ENCODE measurements at places on chromosomes 3 and 15. TPM values are rescaled to one million over a fixed set of nuclear protein-coding genes. Genes with fewer than 3 reads are reported as not detected.
A peak's percentile ranks its signal among the peaks of the same experiment; 100 is the strongest.

GRCh38 chr3:116018646-116019045 is 395.3 kb downstream of the GAP43 start:
- DNase-seq = peak; percentile 79

DNA sequence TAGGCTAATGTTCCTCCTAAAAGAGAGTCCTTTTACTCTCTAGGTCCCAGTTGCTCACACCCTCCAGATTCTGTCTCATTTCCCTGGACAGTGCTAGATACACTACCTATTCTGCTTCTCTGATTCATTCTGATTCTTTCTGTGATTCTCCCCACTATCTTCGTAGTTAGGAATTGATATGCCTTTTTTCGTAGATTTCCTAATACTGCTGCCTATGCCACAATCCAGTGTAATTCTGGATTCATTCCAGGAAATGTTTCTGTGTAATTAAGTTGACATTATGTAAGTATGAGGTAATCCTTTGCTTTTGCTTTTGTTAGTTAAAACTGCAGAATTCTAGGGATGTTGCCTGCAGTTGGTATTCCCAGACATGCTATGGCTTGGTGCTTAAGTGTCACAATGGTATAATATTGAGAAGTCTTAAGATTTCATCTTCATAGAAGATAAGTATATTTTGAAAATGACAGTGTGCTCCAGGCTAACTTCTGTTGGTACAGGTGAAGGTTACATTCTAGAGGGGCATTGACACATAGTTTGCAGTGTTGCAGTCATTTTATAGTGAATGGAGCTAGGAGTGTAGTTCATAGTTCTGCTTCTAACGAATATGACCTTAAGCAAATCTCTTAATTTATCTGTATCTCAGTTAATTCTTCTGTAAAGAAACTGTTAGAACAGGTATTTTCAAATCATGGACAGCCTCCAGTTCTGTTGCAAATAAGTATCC is 54.3 kb downstream of the RIOX2 start:
- DNase-seq = peak; percentile 75

The DNAH12 gene
- total RNA-seq = under 0.01 TPM

- no peak for DNase-seq
Measured at GRCh38 chr3:189455641-189456417, 175.4 kb upstream of the TP63 start.

The SERPINI1 gene
- total RNA-seq = 3.0 TPM

DNA sequence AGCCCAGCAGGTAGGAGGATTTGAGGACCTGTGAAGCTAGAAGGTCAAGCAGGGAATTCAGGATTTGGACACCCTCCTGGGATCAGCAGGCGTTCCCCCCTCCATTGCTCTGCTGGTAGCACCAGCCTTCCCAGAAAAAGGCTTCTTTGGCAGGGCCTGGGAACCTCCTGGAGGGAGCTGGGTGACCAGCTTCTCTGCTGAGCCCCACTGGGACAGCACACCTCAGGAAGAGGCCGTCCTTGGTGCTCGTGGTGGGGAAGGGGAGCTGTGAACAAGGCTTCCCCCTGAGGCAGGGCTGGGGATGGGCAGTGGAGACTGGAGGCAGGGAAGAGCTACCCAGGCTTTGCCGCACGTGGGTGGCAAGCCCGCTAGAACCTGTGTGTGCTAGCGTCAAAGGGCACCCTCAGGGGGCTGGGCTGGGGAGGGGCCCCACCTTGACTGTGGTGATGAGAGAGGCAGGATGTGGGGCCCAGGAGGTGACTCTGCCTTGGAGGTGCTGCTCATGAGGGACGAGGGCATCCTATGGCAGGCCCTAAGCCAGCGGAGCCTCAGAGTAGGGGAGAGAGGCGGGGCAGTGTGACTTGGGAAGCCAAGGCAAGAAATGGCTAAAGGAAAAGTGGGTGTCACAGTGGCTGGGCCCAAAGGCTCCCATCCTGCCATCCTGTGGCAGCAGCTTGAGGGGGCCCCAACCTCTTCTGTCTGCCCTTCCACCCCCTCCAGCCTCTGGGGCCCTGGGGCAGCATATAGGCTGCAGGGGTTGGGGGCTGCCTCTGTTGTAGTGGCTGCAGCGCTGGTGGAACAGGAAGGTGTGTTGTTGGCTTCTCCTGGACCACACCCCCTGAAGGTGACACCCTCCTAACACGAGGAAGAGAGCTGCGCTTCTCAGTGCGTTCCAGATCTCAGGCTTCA is 20.7 kb downstream of the KLF13 start:
- DNase-seq = no peak

- no peak for DNase-seq
Measured at GRCh38 chr3:19547665-19548464, 386.2 kb downstream of the EFHB start.

The NLGN1 gene
- total RNA-seq = not detected

GRCh38 chr3:152269831-152270734 is 1.4 kb downstream of the MBNL1 start:
- peak; percentile 71 for DNase-seq

GRCh38 chr3:125367403-125368230 is 7.5 kb downstream of the ZNF148 start:
- no peak for DNase-seq

DNA sequence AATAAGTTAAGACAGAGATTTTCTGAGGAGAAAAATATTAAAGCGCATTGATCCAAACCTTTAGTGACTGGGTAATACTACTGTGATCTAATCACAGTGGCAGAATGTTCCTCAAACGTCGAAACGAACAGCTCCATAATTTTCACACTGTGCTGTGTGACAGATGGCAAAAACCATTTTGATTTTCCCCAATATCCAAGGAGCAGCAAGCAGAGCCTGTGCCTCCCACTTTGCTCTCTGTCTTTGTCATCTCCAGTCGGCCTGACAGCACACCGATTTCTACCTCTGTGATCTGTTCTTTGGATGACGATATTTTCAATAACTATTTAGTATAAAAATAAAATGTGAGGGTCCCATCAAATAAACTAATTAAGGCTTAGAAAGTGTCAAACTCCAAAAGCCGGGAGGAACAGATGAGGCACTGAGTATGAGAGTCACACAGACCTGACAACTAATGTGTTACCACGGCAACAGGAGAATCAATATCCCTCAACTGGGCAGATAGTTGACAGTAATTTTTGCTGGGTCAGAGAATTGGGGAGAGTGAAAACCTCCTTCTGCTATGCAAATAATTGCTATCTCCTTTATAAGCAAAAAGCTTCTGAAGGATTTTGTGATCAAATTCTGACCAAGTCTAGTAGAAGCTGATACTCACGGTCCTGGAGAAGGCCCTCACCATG is 489.1 kb upstream of the CFAP20DC start:
- no peak for DNase-seq

The STAC gene
- 1.7 TPM for total RNA-seq

GRCh38 chr15:25059698-25060471 is 105.1 kb downstream of the SNRPN start:
- DNase-seq = no peak

The DGKG gene
- not detected for total RNA-seq

GRCh38 chr3:188788621-188789081 is 383.1 kb upstream of the TPRG1 start:
- DNase-seq = peak; percentile 89

- no peak for DNase-seq
Measured at GRCh38 chr3:134449277-134449676, 36.5 kb downstream of the ANAPC13 start.

DNA sequence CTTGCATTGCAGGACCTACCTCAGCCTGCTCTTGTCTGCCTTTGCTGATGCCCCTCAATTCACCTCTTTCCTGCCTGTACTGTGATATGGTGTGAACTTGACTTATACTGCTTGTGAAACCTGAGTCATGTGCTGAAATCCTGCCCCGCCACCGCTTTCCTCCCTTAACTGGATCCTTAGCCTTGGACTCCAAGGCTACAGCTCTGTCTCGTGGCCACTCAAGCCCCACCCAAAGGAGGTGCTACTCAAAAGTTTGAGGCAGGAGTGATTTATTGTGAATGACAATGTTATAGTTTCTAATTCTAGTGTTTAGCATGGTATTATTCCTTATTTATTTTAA is 56.1 kb downstream of the MYZAP start:
- no peak for DNase-seq

The ZMYND10 gene
- 0.44 TPM for total RNA-seq

GRCh38 chr3:5264896-5265770 is 77.6 kb downstream of the EDEM1 start:
- peak; percentile 44 for DNase-seq

GRCh38 chr15:66482539-66482938 is 15.0 kb downstream of the SNAPC5 start:
- DNase-seq = no peak

DNA sequence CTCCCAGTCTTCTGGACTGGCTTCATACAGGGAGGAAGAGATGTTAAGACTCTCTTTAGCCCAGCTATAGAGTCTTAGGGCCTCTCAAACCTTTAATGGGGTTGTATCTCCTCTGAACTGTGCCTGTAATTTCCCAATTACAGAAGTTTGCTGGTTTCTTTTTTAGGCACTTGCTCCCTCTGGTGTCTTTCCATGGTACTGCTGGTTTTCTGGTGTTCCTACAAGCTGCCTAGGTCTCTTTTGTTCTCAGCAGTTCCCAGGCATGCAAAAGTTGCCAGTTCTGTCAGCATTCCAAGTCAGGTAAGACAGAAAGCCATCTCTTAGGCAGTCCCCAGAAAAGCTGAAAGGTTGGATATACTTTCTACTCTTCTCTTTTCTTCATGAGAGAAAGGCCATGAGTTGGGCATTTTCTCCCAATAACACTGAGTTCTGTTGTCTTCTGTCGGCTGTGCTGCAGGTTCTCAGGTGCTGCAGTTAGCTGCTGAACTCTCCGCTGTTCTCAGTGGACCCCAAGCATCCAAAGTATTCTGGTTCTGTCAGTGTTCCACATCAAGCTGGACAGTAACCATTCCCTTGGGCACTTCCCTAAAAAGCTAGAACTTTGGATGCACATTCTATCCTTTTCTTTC is 54.4 kb upstream of the EHHADH start:
- peak; percentile 50 for DNase-seq

DNA sequence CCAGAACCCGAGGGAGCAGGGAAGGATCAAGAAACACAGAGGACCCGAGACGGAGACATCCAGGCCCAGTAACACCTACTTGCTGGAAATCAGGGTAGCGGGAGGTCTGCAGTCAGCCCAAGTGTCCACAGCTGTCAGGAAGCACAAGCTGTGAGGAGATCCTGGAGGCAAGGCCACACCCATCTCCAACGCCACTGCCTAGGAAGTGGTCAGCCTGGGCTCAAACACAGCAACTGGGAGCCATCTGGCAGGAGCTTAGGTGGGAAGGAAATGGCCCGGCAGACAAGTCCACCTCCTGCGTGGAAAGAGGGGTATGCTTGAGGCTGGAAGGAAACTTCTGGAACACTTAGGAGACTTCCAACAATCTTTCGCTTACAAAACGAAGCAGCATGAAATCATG is 407.1 kb downstream of the VPS13C start:
- no peak for DNase-seq

- DNase-seq = peak; percentile 15
Measured at GRCh38 chr3:141710888-141711616, 27.0 kb upstream of the RNF7 start.

GRCh38 chr3:1139071-1139470 is 46.2 kb downstream of the CNTN6 start:
- DNase-seq = no peak

DNA sequence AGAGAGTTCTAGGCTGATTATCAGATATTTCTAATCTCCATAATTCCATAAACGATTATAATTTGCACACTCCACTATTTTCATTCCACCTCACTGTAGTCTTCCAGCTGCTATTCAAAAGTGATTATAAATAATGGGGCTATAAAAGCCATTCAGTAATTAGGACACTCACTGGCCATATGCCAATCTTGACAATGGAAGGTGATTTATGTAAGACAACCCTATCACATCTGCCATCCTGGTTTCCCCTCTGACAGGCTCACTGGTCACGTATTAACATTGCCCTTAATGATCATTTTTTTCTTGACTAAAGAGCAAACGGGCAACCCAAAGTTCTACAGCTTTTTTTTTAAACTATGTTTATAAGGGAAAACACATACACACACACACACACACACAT is 402.4 kb downstream of the MAGI1 start:
- DNase-seq = no peak

GRCh38 chr15:66938114-66938830 is 127.1 kb upstream of the SMAD3 start:
- no peak for DNase-seq

The LRRC3B gene
- total RNA-seq = not detected

The SLC2A2 gene
- not detected for total RNA-seq

DNA sequence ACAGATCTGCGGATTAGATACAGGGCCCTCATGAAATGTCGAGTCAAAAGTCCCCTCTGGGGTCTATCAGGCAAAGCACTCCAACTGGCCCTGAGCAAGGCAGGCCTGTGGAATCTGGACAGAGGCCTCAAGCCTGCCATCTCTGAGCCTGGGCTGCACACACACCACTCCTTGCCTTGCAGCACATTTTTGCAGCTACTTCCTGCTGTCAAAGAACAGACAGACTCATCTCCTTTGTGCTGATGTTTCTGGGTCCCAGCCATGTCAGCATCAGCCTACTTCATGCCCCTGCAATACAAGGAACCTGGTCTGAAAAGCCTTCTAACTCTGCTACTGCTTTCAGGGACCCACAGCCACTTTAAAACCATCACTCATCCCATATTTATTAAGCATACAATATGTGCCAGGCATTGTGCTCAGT is 60.6 kb upstream of the IL12A start:
- DNase-seq = peak; percentile 22

DNA sequence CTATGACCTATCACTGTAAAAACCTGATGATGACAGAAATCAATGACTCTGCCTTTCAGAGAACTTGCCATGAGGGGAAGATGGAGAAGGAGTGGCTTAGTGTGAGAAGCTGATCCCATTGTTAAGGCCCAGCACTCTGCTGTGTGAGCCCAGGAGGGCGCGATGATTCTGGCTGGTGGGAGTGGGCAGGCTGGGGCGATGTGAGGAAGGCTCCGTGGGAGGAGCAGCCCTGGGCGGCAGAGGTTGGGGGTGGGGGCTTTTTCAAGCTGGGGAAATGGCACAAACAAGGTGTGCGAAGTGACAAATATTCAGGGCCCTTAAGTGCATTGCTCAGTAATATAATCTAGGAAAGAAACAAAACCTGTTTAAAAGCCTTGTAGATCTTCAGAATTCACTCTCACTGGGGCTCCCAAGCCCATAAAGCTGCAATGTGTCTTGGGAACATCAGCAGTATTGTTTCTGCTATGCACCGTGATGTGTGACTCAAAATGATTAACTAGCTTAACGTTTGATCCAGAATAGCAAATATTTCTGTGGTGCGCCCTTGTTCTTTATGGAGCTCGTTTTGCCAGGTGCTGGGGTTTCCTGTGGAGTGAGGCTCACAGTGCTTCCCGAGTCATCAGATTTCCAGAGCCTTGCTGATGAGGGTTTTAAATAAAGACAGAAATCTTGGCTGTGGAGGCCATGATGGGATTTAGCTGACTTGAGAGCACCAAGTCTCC is 141.0 kb downstream of the CHDH start:
- peak; percentile 6 for DNase-seq

GRCh38 chr15:74040109-74040850 is 42.1 kb downstream of the GOLGA6A start:
- DNase-seq = peak; percentile 20

The SMCO1 gene
- total RNA-seq = not detected

The IMPG2 gene
- total RNA-seq = 0.03 TPM

Data from foreskin keratinocyte (primary cell).